ENCODE measurements at places on chromosomes 13 and 19. TPM values are rescaled to one million over a fixed set of nuclear protein-coding genes. Genes with fewer than 3 reads are reported as not detected.
A peak's percentile ranks its signal among the peaks of the same experiment; 100 is the strongest.

DNA sequence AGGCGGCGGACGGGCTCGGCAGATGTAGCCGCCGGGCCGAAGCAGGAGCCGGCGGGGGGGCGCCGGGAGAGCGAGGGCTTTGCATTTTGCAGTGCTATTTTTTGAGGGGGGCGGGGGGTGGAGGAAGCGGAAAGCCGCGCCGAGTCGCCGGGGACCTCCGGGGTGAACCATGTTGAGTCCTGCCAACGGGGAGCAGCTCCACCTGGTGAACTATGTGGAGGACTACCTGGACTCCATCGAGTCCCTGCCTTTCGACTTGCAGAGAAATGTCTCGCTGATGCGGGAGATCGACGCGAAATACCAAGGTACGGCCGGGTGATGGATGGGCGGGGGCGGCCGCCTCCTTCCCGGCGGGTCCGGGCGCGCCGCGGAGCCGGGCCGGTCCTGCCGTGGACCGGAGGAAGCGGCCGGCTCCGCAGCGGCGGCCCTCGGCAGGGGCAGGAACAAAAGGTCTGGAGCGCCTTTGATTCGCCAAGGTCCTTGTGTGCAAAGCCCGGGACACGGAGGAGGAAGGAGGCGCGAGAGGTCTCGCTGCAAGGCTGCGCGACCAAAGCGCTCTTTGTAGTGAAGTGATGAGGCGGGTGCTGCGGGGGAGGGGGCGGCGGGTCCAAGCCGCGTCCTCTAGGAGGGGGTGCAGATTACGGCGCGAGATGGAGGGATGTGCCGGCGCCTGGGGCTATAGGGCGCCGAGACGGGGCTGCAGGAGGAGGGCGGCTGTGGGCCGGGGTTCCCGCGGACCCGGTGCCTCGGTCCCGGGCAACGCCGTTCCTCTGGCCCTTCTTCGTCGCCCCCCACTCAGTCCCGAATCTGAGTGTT is 689 bp downstream of the ING1 start:
- peak; percentile 41 for DNase-seq

- peak; percentile 79 for DNase-seq
Observed at GRCh38 chr13:110445183-110445582, 116.3 kb downstream of the RAB20 start.

LGALS7B gene
- not detected for total RNA-seq

ZFR2 gene
- total RNA-seq, result not detected
